ENCODE measurements at places on chromosomes 11 and 22. TPM values are rescaled to one million over a fixed set of nuclear protein-coding genes. Genes with fewer than 3 reads are reported as not detected.
A peak's percentile ranks its signal among the peaks of the same experiment; 100 is the strongest.

- DNase-seq, result no peak
Measured at GRCh38 chr11:13262096-13262495, 15.5 kb upstream of the BMAL1 start.

DNA sequence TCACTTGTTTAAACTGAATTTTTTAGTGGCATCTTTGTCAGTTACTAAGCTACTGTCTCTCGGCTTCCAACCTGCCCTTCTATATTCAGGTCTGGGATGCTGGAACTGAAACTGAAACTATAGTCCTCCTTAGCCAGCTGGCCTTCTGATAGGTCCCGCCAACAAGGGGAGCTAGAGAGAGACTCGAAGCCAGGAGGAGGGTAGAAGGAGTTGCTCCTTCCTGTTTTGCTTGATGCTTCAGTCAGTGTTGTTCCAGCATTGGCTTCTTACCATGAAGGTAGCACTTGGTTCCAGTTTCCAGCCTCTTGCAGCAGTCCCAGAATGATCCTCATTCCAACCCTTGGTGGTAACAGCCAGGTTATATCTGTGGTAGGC, 32.9 kb upstream of the HORMAD2 start:
- DNase-seq, result no peak

- no peak for DNase-seq
Measured at GRCh38 chr11:33178443-33179180, 17.3 kb upstream of the CSTF3 start.

- DNase-seq, result no peak
Measured at GRCh38 chr11:118079491-118079890, 2.6 kb downstream of the TMPRSS4 start.

DNA sequence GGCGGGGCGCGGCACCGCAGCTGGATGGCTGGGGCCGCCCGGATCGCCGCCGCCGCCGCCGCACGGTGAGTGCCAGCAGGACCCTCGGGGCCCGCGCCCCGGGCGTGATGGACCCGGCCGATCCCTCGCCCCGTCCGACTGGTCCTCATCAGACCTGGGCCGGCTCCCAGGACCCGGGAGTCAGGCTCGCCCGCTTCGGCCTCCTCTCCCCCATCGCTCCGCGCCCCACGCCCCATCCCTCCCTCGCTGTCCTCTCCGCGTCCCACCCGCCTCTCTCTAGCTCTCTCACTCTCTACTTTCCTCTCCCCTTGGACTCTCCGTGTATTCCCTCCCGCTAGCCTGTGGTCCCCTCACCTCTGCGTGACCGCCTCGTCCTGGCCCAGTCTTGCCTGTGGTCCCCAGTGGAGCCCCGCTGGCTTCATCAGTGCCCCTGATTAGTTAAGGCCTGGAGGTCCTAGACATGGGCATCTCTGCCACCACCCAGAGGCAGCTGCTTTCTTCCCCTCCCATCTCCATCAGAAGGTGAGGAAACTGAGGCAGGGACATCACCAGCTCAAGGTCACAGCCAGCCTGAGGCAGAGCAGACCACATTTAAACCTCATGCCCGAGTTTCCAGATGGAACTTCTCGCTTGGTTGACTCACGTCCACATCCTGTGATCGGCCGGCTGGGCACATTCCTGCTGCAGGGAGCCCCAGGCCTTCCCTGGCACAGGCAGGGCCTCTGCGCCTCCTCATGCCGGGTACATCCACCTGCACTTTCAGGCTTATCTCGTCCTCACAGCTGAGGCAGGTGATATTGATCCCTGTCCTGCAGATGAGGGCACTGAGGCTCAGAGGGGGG, 429 bp downstream of the SLC39A13 start:
- DNase-seq, result peak; percentile 93

DNA sequence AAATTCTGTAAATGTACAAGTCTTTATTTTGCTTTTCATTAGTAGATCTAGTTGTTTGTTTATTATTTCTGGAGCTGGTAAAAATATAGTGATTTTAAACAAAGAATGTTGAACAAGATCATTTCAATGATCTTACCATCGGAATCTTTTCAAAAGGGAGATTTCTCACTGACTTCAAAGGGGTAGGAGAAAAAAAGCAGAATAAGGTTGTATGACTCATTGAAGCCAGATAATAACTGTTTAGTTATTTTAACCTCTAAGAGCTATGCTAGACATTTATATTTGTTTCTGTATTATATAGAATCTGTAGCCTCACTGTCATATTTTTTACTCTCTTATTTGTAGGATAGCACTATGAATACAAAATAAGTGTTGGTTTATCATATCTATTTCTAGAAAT, 8.1 kb upstream of the PDE3B start:
- no peak for DNase-seq

DNA sequence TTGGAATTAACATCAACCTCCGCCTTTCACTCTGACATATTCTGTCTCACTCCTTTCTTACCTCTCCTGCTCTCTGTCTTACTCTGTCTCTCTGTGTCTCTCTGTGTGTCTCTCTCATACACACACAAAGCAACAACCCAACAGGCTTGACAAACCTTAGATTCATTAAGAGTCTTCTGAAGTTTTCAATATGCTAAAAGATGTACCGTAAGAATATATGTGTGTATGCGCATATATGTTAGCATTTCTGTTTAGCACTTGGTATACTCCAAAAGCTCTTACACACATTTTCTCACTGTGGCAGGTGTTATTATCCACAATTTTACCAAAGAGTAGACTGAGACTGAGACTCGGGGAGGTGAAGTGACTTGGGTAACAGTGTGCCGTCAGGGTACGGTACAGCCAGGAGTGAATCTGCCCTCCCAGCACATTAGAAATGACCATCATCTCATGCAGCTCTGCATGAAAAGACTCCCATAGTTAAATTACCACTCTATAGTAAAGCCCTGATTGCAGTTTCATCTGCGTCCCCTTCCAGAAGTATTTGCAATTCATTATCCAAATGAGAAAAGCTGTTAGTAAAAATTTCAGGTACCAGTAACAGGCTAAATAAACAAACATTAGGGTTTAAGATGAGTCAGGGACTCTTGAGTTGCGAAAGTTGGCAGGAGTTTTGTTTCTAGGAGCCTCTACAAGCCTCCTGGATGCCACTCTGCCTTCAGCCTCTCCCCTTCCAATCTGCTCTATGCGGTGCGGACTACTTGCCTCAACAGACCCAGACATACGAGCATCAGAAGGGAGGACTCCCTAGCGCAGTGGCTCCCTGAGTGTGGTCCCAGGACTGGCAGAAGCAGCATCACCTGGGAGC, 195.2 kb upstream of the TMEM45B start:
- no peak for DNase-seq

GRCh38 chr11:10918698-10919097, 60.8 kb upstream of the ZBED5 start:
- DNase-seq, result no peak

GRCh38 chr22:40345271-40345670, 1.0 kb upstream of the ADSL start:
- DNase-seq, result no peak

DNA sequence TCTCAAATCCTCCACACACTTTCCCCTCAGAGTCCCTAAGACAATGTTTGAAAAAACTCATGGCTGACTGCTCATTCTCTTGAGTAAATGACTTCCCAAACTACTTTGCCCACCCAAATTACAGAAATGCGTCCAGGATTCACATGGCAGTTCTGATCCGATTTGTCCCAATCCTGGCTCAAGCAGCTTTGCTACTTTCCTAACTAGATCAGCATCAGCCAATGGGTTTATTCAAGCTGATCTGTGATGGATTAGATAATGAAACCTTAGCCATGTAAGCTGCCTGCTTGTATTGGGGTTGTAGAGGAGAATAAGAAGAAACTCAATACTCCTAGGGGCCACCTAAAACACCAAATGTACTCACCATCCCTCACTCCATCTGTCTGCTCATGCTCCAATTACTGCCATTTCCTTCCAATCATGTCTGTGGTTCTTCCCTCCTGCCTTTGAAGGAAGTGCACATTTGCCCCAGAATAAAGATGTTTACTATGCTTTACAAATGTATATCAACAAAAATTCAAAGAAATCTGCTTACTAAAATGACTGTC, 6.9 kb downstream of the RBFOX2 start:
- DNase-seq, result no peak

- no peak for DNase-seq
Measured at GRCh38 chr11:133269267-133269666, 263.0 kb downstream of the OPCML start.

DNA sequence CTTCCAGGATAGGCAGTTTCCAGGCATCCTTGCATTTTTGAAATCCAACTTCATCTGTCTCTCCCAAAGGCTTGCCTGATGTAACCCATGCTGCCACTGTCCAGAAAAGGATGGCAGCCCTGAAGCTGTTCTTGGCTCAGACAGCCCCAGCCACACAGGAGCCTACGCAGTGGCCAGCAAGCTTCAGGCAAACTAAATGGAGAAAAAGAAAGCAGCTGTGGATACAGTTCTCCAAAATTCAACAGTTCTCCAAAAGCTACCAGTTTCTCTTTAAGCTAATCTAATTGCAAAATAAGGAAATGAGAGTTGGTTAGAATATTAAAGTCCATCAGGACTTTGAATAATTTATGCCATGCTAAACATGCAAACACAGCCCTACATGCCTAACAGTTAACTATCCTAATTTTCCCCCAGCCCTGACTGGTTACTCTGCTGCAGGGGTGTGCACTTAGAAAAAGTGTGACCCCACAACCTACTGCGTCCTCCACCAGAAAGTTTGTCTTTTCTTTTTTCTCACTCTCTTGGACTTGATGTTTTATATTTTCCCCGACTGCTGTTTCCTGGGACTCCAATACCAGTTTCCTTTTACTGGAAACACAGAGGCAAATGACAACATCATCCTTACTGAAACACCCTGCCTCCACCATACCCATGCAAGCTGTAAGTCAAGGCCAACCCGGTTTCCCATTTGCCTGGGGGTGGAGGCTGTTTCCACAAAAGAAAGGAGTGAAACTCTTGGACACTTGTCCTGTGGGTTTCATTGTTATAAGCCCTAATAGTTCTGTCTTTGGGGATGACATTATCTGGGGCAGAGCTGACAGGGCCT, 69.1 kb upstream of the OR5AN1 start:
- no peak for DNase-seq

- no peak for DNase-seq
Measured at GRCh38 chr11:131917634-131918384, 547.4 kb downstream of the NTM start.

DNA sequence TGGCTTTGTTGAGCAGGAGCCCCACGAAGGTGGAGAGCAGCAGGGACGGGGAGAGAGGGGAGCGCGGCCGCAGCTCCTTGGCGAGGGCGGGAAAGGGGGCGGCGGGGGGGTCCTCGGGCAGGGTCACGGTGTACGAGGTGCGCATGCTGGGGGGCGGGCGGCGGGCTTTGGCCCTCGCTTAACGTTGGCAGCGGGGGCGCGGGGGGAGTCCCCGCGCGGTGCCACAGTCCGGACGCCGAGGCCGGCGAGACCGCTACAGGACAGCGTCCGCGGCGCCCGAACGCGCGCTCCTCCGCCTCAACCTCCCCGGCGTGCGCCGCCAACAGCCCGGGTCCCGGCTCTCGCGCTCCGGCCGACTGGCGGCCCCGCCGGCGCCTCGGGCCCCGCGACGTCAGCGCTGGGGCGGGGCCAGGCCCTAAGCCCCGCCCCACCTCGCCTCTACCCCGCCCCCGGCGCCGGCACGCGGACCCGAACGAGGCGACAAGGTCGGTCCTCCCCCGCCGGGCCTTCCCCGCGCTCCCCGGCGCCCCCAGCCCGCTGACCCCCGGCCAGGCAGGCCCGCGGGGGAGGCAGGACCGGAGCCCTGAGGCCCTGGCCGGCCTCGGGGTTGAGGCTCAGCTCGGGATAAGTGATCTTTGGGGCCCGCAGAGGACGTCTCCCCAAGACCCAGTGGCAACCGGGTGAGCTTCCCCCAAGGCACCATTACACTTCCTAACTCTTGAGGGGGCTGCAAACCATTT, 17.5 kb downstream of the USP2 start:
- DNase-seq, result peak; percentile 65

DNA sequence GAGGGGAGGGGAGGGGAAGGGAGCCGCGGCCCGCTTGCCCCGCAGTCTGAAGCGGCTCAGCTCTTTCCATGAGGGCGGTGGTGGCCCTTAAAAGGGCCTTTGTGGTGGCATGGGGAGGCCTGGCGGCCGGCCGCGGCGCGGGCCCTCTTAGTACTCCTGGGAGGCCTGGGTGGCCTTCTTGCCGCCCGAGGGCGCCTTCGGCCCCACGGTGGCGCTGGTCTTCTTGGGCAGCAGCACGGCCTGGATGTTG, 6.9 kb downstream of the DPAGT1 start:
- no peak for DNase-seq

DNA sequence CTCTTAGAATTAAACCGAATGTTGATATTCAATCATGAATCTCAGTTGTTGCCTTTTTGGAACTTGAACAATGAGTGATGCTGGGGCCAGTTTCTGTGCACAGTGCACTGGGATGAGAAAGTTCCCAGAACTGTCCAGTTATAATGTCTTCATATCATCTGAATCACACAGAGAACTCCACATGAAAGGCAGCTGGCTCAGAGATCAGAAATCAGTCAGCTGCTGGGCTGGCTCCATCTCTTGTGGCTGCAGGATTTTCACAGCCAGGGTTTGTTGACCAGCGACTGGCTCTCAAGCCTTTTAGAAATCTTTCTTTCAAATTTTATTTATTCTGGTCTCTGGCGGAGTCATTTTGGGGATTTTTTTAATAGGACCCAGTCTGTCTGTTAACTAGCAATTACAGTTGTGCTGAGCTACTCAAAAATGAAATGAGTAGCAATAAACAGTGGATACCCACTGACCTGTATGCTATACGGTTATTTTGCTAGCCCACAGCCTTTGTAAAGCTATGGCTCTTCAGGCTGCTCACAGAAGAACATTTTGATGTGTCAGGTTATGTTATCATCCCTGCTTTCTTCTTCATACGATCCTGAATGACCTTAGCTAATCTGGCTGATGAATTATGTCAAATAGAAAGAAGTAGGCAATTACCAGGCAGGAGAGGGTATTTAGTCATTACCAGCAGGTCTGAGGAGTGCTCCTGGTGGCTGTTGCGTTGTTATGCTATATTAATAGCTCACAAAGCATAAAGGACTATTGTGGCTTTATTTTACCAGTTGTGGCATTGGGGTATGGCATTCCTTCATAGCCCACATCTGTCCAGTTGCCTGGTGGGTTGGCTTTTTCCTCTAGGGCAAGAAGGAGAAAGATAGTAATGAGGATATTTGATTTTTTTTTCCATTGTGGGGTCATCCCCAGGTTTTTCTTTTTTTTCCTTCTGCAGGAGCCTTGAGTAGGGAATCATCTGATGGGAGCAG, 3.6 kb downstream of the FAT3 start:
- no peak for DNase-seq

- no peak for DNase-seq
Measured at GRCh38 chr22:36724836-36725235, 21.3 kb upstream of the CACNG2 start.

- no peak for DNase-seq
Measured at GRCh38 chr22:23984430-23984829, 4.5 kb downstream of the GSTT2 start.

GRCh38 chr11:119091966-119092879, 7.5 kb downstream of the HMBS start:
- DNase-seq, result no peak

Gene MS4A4E
- total RNA-seq, result 0.20 TPM

Gene ADM
- total RNA-seq, result 33.0 TPM

Gene MMP3
- not detected for total RNA-seq

Gene PDE2A
- total RNA-seq, result not detected

Gene NPTXR
- total RNA-seq, result 37.5 TPM

Gene APOA5
- total RNA-seq, result not detected

Gene C22orf31
- not detected for total RNA-seq

Gene LRP4
- total RNA-seq, result 7.0 TPM

Gene APOL4
- 0.12 TPM for total RNA-seq

Gene SCGB1D2
- not detected for total RNA-seq

Gene IL10RA
- 0.12 TPM for total RNA-seq

Data from chondrocyte (in vitro differentiated cells).